Retina (tissue), 1 donor: ENCODE measurements at places on chromosomes 1 and 21.
A peak's percentile ranks its signal among the peaks of the same experiment; 100 is the strongest.

- no peak for DNase-seq
Measured at GRCh38 chr1:229716069-229716468, 90.0 kb downstream of the URB2 start.

DNA sequence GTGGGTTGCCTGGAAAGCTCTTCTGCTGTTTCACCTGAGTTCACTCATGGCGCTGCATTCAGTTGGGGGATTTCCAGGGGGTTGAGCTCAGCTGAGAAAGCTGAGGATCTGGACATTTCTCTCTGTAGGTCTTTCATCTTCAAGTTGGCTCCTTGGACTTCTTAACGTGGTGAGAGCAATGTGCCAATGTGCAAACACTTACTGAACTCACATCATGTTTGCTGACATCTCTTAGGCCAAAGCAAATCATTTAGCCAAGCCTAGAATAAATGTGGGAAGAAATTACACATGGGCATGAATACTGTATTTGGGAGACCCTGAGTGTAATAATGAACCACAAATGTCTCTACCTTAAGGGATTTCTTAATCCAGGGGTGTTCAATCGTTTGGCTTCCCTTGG lies 42.7 kb upstream of the SLC22A15 start:
- DNase-seq: no peak

DNA sequence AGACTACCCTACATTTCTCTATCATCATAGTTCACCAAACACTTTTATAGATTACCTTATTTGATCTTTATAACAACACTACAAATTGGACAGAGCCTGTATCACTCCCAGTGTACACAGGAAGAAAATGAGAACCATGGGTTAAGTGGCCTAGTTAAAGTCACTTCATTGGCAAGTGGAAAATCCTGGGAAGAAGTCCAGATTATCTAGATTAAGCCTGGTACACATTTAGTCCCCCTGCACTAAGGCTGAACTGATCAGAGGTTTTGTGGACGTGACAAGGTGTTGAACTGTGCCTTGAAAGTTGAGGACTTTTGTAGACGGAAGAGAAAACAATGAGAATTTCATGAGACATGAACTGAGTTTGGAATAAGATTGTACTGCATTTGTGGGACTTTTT lies 7.5 kb upstream of the USH2A start:
- DNase-seq: no peak

DNA sequence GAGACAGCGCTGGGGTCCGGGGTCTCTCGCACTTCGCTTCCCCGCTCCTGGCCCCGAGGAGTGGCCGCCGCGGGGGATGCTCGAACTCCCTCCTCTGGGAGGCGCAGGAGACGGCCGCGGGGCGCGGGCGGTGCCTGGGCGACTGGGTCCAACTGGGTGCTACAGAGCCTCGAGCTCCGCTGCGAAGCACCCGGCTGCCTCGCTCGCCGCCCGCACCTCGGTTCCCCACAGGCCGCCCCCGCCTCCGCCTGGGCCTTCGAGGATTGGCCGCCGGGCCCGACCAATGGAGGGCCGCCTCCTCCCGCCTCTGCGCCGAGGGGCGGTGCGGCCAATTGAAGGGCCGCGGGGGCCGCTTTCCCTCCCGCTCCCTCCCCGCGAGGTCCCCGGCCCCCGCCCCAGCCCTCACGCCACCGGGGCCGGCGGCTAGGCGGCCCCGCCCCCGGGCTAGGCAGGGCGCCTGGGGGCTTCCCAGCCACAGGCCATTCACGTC lies at the start of gene CNN3:
TSS of gene CNN3 (minus strand) at position 196 of the 490 bp plus-strand sequence. CDS start 216 bp downstream, outside the sequence.
- peak; percentile 95 for DNase-seq

- no peak for DNase-seq
Measured at GRCh38 chr1:200366577-200367253, 43.1 kb downstream of the ZNF281 start.

GRCh38 chr1:65526049-65526556 lies 105.6 kb downstream of the LEPR start:
- no peak for DNase-seq

GRCh38 chr1:226525750-226526149 lies 22.8 kb upstream of the STUM start:
- DNase-seq: no peak

GRCh38 chr1:218305472-218306064 lies 20.5 kb downstream of the RRP15 start:
- DNase-seq: no peak

DNA sequence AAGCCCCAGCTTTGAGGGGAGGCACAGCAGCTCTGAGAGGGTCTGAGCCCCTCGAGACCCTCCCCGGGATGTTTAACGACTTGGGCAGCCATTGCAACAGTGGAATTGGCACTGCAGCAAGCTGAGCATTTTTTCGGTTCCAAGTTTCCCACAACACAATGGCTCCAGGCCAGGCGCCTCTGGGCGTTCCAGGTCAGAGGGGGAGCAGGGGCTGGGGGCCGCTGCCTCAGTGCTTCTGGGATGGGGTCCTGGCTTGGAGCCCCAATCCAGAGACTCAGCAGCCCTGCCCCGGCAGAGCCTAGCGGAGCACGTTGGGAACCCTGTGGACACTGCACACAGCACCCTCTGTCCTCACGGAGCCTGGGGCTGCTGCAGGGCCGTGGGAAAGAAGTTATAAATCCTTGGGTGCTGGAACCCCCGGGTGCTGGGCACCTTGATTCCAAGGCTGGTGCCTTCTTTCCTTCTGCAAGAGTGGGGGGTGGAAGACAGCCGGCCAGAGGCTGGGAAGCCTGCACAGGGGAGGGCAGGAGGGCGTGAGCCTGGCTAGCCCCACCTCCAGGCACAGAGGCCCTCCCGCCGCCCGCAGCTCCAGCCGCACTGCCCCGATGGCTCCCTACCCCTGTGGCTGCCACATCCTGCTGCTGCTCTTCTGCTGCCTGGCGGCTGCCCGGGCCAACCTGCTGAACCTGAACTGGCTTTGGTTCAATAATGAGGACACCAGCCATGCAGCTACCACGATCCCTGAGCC lies 50.1 kb downstream of the COL18A1 start:
- DNase-seq: no peak

DNA sequence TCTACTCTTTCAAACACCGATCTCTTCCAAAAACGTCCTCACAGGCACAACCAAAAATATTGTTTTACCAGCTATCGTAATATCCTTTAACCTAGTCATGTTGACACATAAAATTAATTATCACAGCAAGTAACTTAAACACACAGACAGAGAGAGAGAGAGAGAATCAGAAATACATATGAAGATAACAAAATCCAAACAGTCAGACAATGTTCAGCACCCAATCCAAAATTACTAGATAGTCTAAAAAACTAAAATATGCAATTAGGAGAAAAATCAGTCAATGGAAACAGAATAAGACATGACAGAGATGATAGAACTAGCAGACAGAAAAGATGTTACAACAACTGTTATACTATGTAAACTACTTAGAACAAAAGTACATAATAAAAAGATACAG lies 537.7 kb downstream of the LMO4 start:
- no peak for DNase-seq

DNA sequence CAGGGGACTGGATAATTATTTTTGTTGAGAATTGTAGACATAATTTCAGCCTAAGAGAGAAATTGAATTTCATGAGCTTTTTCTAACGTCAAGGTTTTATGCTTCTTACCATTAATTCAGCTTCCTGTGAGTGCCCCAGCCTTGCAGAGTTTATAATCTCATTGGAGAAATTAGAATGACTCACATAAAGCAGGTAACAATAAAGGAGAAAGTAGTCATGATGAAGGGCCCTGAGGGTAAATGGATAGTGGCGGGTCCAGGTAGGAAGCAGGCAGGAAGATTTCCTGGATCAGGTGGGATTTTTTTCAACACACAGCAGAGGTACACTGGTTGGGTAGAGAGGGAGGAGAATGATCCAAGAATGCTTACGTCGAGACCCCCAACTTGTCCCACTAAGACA lies 311.4 kb downstream of the BARHL2 start:
- DNase-seq: no peak

- DNase-seq: no peak
Measured at GRCh38 chr1:67274623-67275325, 32.9 kb upstream of the IL12RB2 start.

DNA sequence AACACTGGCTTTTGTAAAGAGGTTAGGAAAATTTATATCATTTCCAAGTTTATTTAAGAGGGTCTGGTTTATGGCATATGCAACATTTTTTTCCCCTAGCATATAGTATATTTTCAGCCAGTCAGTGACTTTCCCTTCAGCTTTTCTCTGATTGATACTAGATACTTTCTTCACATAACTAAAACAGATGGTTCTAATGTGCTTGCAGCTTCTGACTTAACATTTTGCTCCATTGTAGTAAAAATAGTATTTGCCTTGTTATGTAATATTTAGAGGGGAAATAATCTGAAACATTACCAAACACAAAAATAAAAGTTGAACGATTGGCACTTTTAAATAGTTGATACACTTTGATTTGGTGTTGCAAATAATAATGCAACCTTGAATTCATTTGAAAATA lies 191.7 kb downstream of the GPR52 start:
- no peak for DNase-seq
